ENCODE measurements at places on chromosomes 2 and 18.

DNA sequence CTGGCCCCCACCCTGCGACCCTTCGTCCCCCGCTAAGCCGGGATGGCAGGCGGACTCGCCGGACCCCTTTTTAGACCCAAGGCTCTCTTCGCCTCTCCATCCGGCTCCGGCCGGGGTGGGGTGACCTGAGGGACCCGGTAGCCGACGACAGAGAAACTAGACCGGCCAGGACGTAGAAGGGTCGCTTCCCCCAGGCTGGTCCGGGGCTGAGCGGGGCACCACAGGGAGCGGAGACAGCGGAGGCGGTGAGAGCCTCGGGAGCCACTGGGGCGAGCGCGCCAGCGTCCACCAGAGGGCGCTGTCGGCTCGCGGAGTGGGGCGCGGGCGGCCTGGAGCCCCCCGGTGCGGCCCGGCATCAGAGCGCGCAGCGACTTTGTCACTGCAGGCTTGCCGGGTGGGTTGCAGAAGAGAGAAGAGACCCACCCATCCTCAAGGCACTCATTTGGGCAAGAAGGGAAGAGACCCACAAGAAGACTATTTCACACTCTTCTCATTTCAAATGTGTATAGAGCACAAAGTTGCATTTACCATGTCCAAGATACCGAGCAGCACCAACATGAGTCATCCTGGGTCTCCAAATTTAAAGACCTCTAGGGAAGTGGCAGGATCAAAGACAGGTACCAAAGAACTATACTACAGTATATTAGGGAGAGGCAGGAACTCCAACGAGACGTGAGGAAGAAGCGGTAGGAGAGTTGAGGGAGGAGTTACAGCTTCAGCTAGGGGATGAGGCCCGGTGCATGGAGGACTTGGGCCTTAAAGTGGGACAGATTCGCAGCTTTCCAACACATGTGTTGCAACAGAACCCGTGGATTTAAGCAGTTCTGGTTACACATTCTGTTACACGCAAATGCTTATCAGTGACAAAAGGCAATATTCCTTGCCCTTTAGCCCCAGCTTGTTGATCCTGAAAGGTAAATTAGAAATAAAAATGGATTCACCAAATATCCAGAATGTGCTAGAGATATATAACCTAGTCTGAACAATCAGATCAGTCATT is 7.6 kb upstream of the PRKCE start:
- DNase-seq, result peak; percentile 95

- no peak for DNase-seq
Measured at GRCh38 chr2:624096-624495, 53.1 kb downstream of the TMEM18 start.

DNA sequence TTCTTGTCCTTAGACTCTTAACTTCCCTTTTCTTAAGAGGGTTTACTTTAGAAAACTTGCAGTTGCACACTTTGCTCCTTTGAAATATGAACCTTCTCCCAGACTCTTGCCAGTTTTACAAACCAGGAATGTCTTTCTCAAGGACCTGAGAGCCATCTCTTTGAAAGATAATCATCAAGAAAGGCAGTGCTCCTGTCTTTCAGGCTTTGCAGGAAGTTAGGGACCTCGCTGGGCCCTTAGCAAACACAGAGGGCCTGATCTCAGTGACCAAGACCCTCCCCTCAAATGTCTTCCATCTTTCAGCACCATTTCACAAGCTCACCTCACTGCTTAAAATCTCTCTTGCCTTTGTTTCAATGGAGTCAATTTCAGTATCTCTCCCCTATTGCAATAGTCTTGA is 32.0 kb upstream of the NYAP2 start:
- no peak for DNase-seq

- DNase-seq, result no peak
Measured at GRCh38 chr2:125456693-125457363, 1199.1 kb upstream of the GYPC start.

GRCh38 chr18:7572822-7573221 is 5.7 kb downstream of the PTPRM start:
- DNase-seq, result no peak

DNA sequence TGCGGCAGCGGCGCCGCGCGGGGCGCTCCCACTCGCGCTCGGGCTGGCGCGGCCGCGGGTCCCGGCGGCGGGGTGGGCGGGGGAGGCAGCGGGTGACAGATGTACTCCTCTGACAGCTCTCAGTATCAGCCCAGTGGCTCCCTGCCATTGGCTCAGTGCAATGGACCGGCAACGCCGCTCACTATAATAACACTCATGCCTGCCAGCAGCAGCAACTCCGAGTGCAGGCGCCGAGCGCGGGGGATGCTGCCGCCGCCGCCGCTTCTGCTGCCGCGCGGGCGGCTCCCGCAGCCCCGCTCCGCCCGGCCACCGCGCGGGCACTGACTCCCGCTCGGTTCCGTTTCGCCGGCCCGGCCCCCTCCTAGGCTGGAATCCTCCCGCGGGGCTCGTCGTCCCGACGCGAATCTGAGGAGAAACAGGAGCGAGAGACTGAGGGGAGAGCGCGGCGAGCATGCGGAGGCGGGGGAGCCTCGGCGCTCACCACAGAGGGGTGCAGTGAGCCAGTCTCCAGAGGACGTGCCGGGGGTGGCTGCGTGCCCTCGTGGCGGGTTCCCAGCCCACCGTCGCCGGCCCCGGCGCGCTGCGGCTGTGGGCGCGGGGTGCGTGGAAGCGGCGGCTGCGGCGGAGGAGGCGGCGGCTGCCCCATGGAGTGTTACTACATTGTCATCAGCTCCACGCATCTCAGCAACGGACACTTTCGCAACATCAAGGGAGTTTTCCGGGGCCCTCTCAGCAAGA is at the start of gene ZNF804A:
Gene ZNF804A (plus strand): TSS at position 214 of the 738 bp plus-strand sequence. CDS start 431 bp downstream, at position 645.
- DNase-seq, result peak; percentile 50

- peak; percentile 55 for DNase-seq
Measured at GRCh38 chr2:230922951-230923717, 1.9 kb downstream of the GPR55 start.

All from activated CD8-positive, alpha-beta memory T cell treated with anti-CD3 and anti-CD28 coated beads, Interleukin-2, amount 50 U/mL, for 48 hours (primary cell).